ENCODE measurements at places on chromosomes 7 and 10. TPM values are rescaled to one million over a fixed set of nuclear protein-coding genes. Genes with fewer than 3 reads are reported as not detected.
A peak's percentile ranks its signal among the peaks of the same experiment; 100 is the strongest.

DNA sequence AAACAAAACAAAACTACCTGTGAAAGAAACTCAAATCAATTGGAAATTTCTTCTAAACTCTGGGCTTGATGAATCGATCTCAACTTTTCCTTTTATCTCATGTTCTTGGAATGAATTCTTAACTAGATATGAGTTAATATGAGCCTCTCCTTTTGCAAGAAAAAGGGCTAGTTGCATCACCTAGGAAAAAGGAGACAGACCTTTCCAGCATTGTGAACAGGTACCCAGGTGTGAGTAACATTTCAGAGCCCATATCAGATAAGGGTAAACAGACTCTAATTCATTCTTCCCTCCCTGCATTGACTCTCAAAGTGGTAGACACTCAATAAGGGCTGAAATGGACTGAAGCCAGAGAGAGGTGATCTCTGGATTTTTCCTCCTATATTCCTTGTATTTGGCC is 103.8 kb upstream of the AGR3 start:
- H3K27ac ChIP-seq: no peak overlapping the region
- no peak for DNase-seq

- no peak overlapping the region for H3K27ac ChIP-seq
- no peak overlapping the region for H3K4me3 ChIP-seq
- no peaks in the 10 kb centered on the region for H3K36me3 ChIP-seq
These were observed 29.4 kb upstream of the AMPH start for GRCh38 chr7:38660427-38661099.

DNA sequence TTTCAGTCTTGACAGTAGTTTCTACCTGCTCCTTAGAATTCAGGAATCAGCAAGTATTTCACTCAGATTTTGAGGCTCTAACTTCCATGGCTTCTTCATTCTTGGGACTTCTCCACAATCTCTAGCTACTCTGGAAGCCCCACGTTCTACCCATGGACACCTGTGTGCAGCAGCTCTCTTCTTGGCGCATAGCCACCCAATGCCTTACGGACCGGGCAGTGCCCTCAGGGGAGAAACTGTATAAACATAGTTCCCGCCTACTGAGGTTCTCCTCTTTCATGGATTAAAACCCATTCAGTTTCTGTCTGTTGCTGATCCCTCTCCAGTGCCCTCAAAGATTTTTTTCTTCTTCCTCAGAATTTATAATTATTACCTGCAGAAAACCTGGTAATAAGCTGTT is 177.1 kb downstream of the SORCS1 start:
- H3K36me3 ChIP-seq: no peaks in the 10 kb centered on the region
- no peaks in the 10 kb centered on the region for H3K4me1 ChIP-seq
- DNase-seq: no peak

Gene KCNH2
- total RNA-seq: 4.6 TPM

DNA sequence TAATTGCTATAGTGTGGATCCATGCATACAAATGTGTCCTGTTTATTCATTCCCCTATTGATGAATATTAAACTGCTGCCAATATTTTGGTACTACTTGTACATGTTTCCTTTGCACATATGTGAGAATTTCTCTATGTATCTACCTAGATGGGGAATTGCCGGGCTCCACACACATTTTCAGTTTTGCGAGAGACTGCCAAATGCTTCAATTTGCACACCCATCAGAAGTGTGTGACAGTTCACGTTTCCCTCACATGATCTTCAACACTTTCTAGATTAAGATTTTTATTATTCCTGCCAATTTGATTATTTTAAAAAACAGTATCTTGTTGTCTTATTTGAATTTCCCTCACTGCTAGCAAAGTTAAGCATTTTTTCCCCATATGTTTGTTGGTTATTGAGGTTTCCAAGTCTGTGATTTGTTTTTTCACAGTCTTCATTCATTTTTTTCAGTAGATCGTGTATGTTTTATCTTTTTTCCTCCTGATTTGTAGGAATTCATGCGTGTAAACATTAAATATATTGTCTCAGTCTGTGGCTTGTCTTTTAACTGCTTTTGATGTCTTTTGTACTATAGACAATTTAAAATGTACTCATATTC is 2.4 kb upstream of the KLF14 start:
- H3K27me3 ChIP-seq: peaks cover 58% of the 10 kb centered on the region
- peaks cover 4% of the 10 kb centered on the region for H3K4me1 ChIP-seq
- no peaks in the 10 kb centered on the region for H3K36me3 ChIP-seq
- no peak overlapping the region for H3K27ac ChIP-seq
- no peak for DNase-seq

Gene MAP3K8
- 5.1 TPM for total RNA-seq

DNA sequence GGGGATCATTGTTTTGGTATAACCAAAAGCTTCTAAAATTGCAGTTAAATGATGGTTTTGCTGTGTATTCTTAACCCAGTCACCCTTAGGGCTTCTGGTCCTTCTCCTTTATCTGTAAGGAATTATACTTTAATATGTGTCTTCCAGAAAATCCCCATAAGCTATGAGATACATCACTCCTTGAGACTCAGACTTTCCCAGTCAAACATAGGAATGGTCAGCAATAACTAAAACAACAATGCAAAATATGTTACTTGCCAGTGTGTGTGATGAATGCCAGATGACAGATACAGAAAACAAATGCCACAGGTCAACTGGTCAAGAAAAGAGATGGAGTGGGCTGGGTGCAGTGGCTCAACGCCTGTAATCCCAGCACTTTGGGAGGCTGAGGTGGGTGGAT is 10.1 kb downstream of the ADD3 start:
- no peak overlapping the region for H3K4me3 ChIP-seq
- DNase-seq: no peak
- no peaks in the 10 kb centered on the region for H3K27me3 ChIP-seq
- no peaks in the 10 kb centered on the region for H3K36me3 ChIP-seq
- H3K27ac ChIP-seq: no peak overlapping the region
- H3K4me1 ChIP-seq: no peaks in the 10 kb centered on the region

Gene OLAH
- not detected for total RNA-seq

Gene MMP21
- not detected for total RNA-seq

GRCh38 chr10:65847436-65848230 is 1078.2 kb upstream of the LRRTM3 start:
- H3K27me3 ChIP-seq: no peaks in the 10 kb centered on the region
- no peaks in the 10 kb centered on the region for H3K4me1 ChIP-seq
- H3K27ac ChIP-seq: no peak overlapping the region

- H3K27ac ChIP-seq: no peak overlapping the region
- no peaks in the 10 kb centered on the region for H3K27me3 ChIP-seq
- no peak for DNase-seq
- H3K36me3 ChIP-seq: no peaks in the 10 kb centered on the region
These were observed 114.6 kb upstream of the LRRTM3 start for GRCh38 chr10:66811211-66811610.

- H3K27me3 ChIP-seq: no peaks in the 10 kb centered on the region
- H3K36me3 ChIP-seq: no peaks in the 10 kb centered on the region
- H3K4me1 ChIP-seq: no peaks in the 10 kb centered on the region
- no peak overlapping the region for H3K4me3 ChIP-seq
- peak; percentile 63 for DNase-seq
These were observed 396.7 kb downstream of the EXOC4 start for GRCh38 chr7:133649593-133649992.

DNA sequence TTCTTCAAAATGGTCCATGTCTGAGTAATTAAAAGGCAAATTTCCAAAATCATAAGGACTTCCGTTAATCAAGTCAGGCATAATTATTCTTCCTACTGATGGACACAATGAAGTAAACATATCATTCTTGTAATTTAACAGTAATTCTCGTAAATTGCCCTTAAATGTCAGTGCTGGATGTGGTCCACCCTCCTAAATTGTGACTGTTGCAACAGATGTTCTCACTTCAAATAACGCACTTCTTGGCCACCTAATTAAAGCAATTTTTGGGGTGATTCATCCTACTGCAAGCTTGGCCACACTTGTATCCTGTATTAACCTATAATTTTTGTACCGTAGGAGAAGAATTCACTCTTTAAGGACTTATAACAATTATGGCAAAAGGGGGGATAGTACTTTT is 1.9 kb downstream of the COL1A2 start:
- no peak for DNase-seq
- H3K27me3 ChIP-seq: no peaks in the 10 kb centered on the region
- H3K4me3 ChIP-seq: peak overlapping the region; percentile 97
- H3K4me1 ChIP-seq: peaks cover 40% of the 10 kb centered on the region
- H3K27ac ChIP-seq: peak overlapping the region; percentile 96

GRCh38 chr10:47159361-47160260 is 140.4 kb upstream of the GDF10 start:
- H3K27me3 ChIP-seq: no peaks in the 10 kb centered on the region
- H3K36me3 ChIP-seq: no peaks in the 10 kb centered on the region
- H3K27ac ChIP-seq: no peak overlapping the region
- peaks cover 4% of the 10 kb centered on the region for H3K4me1 ChIP-seq
- no peak overlapping the region for H3K4me3 ChIP-seq

Gene HOXA7
- not detected for total RNA-seq

DNA sequence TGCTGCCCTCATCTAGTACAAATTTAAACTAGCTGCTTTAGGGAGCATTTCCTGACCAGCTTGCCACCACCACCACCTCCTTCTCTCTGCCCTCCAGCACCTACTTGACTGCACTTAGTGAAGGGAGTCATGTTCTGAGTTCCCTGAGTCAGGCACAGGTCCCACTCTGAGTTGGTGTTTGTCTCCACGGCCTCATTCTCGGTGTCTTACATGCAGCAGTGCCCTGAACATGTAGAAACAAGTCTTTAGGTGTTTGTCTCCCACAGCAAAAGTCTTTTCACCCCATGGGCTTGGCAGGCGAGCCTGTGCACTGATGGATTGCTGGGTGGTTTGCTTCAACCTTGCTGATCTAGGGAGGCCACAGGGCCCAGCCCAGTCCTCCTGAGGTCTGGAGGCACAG is 16.9 kb downstream of the TSPAN14 start:
- peaks cover 9% of the 10 kb centered on the region for H3K36me3 ChIP-seq
- H3K4me3 ChIP-seq: no peak overlapping the region
- no peaks in the 10 kb centered on the region for H3K27me3 ChIP-seq
- peak overlapping the region; percentile 74 for H3K27ac ChIP-seq
- no peak for DNase-seq

DNA sequence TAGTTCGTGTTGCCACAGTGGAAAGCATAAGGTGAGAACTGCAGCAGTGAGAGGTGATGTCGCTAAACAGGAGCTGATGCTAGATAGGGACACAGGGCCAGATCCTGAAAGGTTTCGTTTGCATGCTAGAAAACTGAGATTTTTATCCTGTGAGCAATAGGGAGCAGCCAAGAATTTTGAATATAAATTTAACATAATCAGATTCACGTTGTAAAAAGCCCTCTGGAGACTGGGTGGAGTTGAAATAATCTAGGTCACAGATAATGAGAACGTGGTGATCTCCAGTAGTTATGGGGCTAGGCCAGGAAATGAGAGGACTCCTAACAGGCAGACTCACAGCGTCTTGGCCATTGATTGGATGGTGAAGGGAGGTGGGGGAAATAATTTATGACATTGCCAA is 92.1 kb upstream of the IMMP2L start:
- no peak for DNase-seq
- no peak overlapping the region for H3K27ac ChIP-seq
- H3K4me1 ChIP-seq: no peaks in the 10 kb centered on the region
- H3K27me3 ChIP-seq: no peaks in the 10 kb centered on the region
- H3K4me3 ChIP-seq: no peak overlapping the region

DNA sequence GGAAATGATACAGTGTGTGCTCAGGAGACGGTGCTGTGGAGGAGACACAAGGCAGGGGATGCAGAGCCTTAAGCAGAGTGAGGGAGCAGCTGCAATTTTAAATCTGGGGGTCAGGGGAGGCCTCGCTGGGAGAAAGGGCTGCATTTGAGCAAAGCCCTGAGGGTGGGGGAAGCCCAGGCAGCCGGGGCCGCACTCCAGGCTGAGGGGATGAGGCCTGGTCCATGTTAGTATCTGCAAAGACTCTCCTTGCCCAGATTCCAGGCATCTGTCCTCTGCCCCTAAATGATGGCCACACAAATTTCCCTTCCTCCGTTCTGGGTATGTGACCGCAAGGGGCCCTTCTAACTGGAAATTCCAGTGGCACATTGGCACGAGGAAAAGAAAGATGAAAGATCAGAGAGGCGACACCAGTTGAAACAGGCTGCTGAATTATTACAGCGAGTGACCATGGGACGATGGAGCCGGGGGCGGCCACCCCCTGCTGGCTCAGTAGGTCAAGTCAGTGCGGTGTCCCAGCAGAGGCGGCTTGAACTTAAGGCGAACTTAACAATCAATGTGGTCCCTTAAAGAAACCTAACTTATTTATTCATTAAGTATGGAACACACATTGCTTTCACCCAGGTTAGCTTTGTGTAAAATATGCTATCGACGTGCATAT is 62.3 kb upstream of the KAT6B start:
- H3K27me3 ChIP-seq: no peaks in the 10 kb centered on the region
- no peaks in the 10 kb centered on the region for H3K4me1 ChIP-seq
- DNase-seq: no peak
- H3K27ac ChIP-seq: no peak overlapping the region

Gene C10orf105
- not detected for total RNA-seq

DNA sequence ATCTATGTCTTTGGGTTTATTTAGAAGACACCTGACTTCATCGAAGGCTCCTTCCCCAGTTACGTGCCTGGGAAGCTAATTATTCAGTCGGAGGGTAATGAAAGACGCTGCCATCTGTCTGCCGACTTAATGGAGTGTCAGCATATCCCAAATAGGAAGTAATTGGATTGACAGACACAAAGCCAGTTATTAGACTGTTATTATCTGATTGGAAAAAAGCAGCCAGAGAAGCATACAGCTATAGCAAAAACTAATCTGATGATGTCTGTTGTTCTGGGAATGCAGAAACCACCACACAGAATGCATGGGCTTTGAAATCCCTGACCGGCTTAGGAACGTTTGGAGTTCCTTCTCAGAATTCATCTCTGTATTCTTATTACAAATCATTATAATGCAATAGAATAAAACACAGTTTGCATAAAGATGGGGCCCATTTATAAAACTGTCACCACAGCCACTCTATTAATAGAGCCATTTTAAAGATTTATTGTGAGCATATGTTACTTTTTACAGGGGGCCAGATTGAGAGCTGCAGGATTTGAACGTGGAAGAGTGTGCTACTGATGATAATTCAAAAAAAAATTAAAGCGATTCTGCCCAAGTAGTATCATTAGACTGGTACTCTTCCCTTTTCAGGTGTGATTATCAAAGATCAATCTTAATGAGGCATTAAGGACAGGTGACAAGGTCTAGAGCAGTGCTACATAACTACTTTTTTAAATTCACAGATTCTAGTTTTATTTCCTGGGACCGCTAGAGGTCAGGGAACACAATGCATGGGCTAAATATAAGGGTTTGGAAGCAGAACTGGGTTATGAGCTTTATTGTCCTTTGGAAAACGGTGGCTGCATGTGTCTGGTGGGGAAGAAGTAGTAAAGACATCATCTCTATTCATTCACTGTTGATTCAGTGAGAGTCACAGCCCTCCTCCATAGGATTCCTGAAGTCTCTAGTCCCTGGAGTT is 330.1 kb upstream of the LRGUK start:
- no peaks in the 10 kb centered on the region for H3K27me3 ChIP-seq
- no peak overlapping the region for H3K4me3 ChIP-seq
- DNase-seq: no peak
- peaks cover 7% of the 10 kb centered on the region for H3K4me1 ChIP-seq

Gene CLCN1
- not detected for total RNA-seq

GRCh38 chr10:336247-336646 is 201.0 kb downstream of the ZMYND11 start:
- DNase-seq: no peak
- no peaks in the 10 kb centered on the region for H3K27me3 ChIP-seq
- H3K36me3 ChIP-seq: peaks cover 9% of the 10 kb centered on the region
- no peak overlapping the region for H3K4me3 ChIP-seq
- no peak overlapping the region for H3K27ac ChIP-seq
- peaks cover 19% of the 10 kb centered on the region for H3K4me1 ChIP-seq

Data from astrocyte (in vitro differentiated cells and primary cell).